ENCODE measurements at places on chromosomes 5 and 9. TPM values are rescaled to one million over a fixed set of nuclear protein-coding genes. Genes with fewer than 3 reads are reported as not detected.

DNA sequence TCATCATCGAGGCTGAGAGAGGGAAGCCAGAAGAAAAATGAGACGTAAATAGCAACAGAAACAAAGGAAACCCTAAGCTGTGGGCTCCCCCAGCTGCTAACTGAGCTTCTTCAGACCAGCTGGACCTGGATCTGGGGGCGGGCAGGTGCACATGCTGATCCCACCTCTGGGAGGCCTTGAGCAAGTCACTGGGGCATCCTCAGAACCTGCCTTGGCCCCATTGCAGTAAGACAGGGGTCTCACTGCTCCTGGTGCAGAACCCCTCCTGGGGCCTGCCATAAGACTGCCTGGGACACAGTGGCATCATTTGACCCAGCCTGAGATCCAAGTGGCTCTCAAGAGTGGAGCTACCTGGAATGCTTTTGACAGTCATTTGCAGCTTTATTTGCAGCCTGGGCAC lies 77.4 kb downstream of the PHF2 start:
- DNase-seq: peak; percentile 56

Gene FBP2
- total RNA-seq: not detected

DNA sequence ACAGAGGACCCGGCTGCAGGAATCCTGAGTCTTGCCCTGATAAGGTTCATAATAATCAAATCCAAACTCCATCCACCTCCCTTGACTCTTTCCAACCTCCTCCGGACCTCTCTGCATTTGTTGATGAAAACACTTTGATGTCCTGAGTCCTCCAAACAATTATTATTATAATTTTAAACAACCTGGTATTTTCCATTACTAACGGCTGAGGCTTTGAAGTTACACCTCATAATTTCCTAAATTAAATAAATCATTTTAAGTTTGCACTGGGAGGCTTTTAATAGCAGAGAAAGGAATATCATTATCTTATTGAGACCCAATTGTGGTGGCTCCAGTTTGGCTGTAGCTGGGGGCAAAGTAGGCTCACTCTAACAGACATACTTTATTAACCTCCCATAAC lies 9.5 kb downstream of the MSX2 start:
- DNase-seq: no peak

DNA sequence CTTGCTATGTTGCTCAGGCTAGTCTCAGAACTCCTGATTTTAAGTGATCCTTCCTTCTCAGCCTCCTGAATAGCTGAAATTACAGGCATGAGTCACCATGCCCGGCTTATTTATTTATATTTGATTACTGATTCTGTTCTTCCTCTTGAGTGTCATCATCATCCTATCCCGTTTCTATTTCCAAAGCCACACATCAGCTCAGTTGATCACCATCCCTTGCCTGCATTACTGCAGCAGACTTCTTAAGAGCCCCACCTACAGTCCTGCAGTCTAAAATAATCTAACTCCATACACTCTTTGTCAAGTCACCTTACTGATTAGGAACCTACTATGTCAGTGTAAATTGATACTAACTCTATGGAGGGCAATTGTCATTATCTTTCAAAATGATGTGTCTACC lies 138.9 kb upstream of the RAI14 start:
- DNase-seq: no peak

GRCh38 chr9:82419696-82420486 lies 431.3 kb downstream of the SPATA31D1 start:
- no peak for DNase-seq

DNA sequence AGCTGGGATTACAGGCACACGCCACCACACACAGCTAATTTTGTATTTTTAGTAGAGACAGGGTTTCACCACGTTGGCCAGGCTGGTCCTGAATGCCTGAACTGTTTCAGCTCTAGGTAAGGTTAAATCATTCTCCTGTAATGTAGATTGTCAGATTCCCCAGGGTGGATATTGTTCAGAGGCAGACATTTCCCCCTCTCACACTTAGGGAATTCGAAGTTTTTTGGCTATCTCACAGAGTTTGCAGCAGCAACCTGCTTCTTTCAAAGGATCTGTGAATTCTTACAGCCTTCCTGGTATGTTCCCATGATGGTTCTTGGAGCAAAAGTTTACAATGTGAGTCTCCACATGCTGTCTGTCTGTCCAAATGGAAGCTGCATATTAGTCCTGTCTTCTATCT lies 15.6 kb upstream of the DIRAS2 start:
- DNase-seq: no peak

Gene ARL14EPL
- not detected for total RNA-seq

Data from sigmoid colon (tissue), 7 donors.